Esophagus mucosa (tissue), 1 donor: ENCODE measurements at places on chromosomes 11 and 22. TPM values are rescaled to one million over a fixed set of nuclear protein-coding genes. Genes with fewer than 3 reads are reported as not detected.

Gene HOATZ
- not detected for total RNA-seq

Gene PRCP
- total RNA-seq, result 48.5 TPM

Gene LINC01488
- total RNA-seq, result not detected

Gene PATE2
- not detected for total RNA-seq

Gene GSC2
- total RNA-seq, result not detected

GRCh38 chr22:43343670-43344519 lies 723 bp upstream of the SCUBE1 start:
- ATAC-seq, result no peak

DNA sequence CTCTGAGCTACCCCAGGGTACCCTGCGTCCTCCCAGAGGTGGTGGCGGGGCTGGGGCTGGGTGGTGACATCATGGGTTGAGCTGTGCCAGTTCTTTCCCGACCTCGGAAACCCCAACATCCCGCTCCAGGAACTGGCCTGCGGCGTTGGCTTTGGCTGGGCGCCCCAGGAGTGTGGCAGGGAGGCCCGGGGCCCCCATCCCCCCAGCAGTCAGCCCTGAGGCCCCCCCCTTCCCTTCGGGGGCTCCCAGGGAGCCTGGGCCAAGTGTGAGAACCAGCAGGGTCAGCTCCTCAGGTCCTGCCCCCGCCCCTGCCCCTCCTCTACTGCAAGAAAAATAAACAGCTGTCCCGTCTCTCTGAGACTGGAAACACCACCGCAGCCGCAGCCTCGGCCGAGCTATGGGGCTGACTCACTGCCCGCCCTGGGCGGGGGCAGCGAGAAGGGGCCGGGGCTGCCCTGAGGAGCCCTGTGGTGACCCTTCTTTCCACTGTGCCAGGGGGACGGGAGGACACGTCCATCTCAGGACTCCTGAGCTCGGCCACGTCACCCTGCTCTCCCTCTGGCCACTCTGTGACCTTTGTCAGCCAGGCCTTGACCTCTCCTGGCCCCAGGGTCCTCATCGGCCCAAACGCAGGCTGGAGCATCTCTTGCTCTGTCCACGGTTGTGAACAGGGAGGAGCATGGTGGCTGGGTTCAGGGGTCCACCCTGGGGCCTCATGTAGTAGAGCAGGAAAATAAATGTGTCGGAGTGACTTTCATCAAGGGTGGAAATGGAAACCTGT lies 73.4 kb downstream of the WNT7B start:
- ATAC-seq, result peak; percentile 45

DNA sequence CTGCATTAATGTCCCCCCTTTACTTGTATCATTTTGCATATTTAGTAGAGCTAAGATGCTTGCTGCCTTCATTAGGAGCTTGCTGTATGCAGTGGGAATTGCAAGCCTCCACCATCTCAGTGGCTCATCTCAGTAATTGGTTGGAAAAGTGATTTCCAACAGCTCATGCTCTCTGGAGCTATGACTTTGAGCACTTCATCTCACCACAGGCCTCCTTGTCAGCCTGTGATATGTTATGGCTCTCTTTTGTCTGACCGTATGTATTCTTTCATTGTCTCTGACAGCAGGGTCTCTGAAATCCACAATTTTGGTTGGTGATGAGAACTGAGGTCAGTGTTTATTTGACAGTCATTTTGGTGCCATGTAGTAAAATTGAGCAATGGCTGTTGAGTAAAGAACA lies 345.1 kb downstream of the FAT3 start:
- no peak for ATAC-seq

DNA sequence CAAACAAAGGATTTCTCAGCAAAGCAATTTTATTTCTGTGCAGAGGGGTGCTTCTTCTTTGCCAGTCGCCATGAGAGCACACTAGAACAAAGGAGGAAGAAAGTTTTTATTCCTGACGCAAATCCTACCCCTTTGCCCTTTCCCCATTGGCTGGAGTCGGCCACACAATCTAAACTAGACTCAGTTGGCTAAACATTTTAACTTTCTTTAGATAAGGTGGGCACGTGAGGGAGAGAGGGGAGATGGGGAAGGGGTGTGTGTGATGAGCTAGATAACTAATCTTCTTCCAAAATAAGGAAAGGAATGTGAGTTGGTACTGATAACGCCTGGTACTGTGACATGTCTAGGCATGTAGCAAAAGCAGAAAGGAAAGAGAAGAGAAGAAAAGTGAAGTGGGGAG lies 626 bp downstream of the TRIM22 start:
- ATAC-seq, result no peak

DNA sequence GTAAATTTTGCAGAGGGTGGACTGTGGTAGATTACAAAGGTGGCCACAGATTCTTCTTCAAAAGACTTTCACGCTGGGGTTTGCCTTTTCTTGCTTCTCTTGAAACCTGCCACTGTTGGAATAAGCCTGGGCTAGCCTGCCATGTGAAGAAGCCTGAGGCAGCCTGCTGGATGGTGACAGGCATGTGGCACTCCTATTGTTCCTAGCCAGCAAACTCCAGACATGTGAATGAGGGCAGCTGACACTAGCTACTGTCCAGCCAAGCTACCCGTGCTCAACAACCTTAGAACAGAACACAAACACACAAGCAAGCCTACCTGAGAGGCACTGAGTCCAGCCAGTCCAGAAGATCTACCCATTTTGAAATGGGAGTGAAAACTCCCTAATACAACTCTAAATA lies 322.7 kb upstream of the LARGE1 start:
- ATAC-seq, result no peak

- ATAC-seq, result no peak
These were observed 561.1 kb upstream of the CADM1 start for GRCh38 chr11:116065191-116065895.

DNA sequence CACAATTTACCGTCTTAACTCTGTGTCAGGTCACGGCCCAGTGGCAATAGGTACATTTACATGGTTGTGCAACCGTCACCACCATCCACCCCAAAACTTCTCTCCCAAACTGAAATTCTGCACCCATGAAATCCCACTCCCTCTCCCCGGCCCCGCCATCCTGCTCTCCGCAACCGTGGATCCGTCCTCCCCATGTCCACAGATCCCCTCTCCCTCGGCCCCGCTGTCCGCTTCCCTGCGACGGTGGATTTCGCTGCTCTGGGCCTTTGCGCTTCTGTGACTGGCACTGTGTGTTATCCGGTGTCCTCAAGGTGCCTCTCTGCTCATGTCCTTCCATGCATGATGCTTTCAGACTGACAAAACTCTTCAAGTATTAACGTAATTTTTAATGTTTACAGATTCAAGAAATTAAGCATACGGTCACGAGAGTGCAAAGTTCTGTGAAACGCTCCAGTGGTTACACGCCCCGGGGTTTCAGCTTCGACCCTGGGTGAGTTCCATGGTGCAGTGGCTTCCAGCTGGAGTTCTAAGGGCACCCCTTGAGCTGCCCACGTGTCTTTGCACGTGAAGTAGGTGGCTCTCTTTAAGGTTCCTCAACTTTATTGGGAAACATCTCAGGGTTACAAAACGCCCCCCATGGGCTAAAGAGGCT lies 76.4 kb downstream of the KCNQ1 start:
- ATAC-seq, result no peak

GRCh38 chr11:113952588-113952987 lies 22.3 kb upstream of the HTR3A start:
- ATAC-seq, result no peak

- no peak for ATAC-seq
These were observed 12.5 kb upstream of the TCF20 start for GRCh38 chr22:42282943-42283277.

DNA sequence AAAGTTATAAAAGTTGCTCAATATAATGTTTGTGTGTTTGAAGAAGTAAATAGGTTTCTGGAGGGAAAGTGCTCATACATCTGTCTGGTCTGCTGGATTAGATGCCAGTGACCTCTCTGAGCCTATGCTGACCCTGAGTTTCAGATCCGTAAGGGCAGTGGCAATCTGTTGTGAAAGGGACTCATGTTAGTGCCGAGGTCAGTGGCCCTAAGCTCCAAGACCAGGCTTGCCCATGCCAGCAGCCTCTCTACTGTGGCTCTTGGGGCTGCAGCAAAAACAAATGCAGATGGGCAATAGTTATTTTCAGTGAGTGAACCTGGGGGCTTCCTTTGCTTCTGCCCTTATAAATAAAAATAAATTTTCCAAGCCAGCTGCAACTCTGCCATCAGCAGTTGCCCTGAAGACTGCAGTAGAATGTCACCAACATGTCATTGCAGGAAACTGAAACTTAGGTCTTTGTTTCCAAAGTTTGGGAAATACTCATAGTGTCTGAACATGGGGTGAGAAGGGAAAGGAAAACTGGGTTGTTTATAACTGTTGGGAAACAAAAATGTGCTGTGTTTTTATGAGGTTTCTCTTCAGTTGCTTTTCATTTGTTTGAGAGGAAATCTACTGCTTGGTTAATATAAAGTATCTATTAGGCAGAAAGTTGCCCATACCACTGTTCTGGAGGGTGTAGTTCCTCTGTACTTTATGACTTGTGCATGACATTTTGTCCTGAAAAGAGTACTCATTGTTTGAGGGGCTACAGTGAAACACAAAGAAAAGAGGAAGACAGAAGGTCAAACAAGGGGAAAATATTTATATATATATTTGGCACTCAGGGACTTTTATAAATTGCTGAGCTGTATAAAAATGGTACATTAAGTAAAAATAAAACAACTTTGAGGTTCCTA lies 9.5 kb upstream of the MS4A4E start:
- ATAC-seq, result no peak

GRCh38 chr11:128525411-128526243 lies 61.7 kb downstream of the ETS1 start:
- no peak for ATAC-seq

GRCh38 chr11:68508425-68508824 lies 47.9 kb downstream of the PPP6R3 start:
- no peak for ATAC-seq

DNA sequence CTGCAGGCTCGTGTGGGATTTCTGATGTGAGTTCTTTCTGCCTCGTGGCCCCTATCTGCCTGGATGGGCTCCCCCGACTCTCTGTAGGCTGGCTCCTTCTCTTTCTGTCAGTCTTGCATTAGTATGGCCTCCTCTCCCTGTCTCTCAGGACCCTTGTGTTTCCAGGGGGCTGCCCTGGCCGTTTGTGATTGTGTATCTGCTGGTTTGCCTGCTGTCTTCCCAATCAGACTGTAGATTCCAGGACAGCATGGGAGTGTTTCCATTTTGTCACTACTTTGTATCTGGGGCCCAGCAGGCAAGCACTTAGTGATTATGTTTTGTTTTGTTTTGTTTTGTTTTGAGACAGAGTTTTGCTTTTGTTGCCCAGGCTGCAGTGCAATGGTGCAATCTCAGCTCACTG lies 25.6 kb downstream of the SNAP29 start:
- no peak for ATAC-seq

DNA sequence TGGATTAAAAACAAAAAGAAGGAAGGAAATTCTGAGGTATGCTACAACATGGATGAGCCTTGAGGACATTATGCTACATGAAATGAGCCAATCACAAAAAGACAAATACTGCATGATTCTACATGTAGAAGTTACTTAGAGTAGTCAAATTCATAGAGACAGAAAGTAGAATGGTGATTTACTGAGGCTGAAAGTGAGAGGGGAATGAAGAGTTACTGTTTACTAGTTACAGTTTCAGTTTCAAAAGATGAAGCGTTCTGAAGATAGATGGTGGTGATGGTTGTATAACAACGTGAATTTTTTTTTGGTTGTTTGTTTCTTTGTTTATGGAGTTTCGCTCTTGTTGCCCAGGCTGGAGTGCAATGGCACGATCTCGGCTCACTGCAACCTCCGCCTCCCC lies 9.5 kb downstream of the OR5P2 start:
- ATAC-seq, result no peak

- ATAC-seq, result peak; percentile 86
These were observed 43.0 kb upstream of the USP47 start for GRCh38 chr11:11798586-11799438.

- ATAC-seq, result peak; percentile 62
These were observed 170.2 kb downstream of the BRD1 start for GRCh38 chr22:49657275-49657973.

DNA sequence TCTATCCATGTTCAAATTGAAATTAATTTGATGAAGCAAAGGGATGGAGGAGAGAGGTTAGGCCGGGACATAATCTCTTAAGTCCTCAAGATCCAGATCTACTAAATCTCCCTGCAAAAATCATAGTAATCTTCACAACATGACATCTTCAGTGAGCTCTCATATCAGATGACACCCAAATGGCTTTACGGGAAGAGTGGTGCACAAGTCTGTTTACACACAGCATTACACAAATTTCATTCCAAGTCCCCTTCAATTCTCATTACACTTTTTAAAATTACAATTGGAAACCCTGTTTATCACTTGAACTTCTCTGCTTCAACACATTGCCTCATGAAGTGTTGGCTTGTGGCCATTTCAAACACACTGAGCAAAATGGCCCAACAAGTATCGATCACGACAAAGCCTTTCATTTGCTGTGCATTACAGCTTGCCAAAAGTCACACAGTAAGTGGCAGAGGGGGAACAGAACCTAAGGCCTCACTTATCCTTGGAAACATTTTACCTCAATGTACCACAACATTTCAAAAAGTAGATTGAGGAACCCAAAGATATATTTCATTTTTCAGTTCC lies 17.9 kb upstream of the TPH1 start:
- no peak for ATAC-seq

GRCh38 chr22:44024288-44024921 lies at the start of gene PARVB:
Gene PARVB, plus strand, starts transcription at chr22:44024302. Its CDS starts 38 bp downstream, at chr22:44024340.
- peak; percentile 12 for ATAC-seq

DNA sequence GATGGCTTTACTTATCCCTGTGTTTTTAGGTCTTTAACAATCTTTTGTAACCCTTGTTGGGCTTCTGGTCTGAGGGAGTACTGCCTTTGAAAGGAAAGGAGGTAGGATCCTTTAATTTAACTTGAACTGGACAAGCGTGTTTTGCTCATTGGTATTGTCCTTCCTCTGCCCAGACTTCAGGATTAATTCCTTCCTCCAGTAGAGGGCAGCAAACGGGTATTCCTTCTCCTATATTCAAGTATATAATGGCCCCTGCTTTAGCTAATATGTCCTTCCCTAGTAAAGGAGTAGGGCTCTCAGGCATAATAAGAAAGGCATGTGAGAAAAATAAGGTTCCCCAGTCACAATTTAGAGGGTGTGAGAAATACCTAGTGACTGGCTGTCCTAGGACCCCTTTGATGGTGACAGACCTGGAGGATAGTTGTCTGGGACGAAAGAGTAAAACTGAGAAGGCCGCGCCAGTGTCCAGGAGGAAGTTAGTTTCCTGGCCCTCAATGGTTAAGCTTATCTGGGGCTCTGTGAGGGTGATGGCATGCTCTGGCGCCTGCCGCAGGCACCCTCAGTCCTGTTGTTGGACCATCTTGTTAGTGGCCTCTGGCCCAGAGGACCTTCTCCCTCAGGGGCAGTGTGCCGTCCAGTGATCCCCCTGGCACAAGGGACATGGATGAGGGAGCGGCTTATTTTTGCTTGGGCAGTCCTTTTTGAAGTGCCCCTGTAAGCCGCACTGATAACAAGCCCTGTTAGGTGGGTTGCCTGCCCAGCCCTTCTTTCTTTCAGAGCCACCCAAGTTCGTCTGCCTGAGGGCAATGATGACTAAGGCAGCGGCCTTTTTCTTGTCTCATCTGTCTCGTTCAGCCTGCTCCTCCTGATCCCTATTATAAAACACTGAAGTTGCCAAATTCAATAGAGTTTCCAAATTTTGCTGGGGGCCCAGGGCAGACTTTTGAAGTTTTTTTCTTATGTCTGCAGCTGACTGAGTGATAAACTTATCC lies 51.8 kb downstream of the C11orf71 start:
- ATAC-seq, result peak; percentile 86
